Endothelial cell (in vitro differentiated cells): ENCODE measurements at places on chromosomes 11 and 22.

DNA sequence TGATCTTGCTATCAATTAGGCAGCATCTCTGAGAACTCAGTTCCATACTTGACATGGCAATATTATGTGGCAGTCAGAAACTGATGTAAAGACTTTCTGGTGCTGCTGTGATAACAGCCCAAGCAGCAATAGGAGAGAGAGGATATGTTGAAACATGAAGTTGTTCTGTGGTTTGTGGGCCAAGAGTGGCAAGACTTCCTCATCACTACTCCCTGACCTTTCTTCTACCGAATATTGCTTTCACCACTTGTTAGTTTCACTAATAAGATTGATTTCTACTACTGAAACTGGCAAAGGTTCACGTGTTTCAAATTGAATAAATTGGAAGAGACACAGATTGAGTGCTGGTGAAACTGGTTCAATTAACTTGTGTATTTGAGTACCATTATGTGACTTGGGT is 852.6 kb upstream of the RAG2 start:
- no peak for DNase-seq

- DNase-seq: no peak
Observed at GRCh38 chr22:43567691-43568324, 156.0 kb downstream of the MPPED1 start.

DNA sequence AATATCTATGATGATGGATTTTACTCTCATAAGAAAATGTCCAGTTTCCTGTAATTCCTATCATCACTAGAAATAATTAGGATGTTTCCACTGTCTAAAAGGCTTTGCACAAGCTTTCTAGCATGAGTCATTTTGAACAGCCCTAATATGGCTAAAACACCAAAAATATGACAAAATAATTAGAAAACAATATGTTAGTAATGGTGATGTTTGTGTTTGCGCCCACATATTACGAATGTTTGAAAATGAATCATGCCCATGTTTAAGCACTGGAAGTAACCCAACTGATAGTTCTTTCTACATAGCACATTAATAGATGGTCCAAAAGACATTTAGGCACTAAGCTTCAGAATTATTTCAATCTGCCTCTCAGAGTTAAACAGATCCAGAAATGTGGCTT is 96.0 kb downstream of the TRPC6 start:
- no peak for DNase-seq

DNA sequence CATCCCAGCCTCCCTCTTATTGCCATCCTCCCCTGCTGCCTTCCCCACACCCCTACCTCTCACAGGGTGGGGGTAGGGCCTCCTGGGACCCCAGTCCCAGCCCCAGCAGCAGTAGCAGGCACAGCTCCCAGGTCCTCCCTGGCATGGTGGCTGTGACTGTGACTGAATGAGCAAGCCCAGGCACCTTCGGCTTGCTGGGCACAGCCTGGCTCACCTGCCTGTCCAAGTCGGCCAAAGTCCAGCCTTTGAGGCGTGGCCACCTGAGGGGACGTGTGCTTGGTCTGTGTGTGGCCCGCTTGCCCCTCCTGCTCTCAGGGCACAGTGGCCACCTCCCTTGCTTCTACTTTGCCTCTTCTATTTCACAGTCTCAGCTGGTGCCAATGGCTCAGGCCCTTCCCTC is at the start of gene TREH:
Gene TREH (minus strand): TSS at position 168 of the 400 bp plus-strand sequence. CDS start 23 bp downstream, at position 145.
- no peak for DNase-seq

GRCh38 chr11:11512090-11512489 is 109.7 kb downstream of the GALNT18 start:
- DNase-seq: no peak

DNA sequence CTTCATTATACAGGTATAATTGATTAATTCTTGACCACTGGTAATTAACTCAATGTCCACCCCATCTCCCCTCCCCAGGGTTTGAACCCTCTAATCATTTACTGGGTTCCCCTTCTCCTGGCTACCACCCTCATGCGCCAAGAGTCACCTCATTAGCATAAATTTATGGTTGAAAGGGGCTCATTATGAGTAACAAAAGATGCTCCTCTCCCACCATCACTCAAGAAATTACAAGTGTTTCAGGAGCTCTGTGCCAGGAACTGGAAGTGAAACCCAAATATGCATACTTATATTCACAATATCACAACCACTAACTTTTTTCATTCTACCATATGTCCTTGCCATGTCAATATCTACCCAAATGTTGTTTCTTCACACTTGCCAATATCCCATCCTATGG is 7.8 kb upstream of the STIP1 start:
- DNase-seq: no peak

- DNase-seq: peak; percentile 58
Observed at GRCh38 chr22:45268167-45268957, 16.4 kb upstream of the UPK3A start.

- no peak for DNase-seq
Observed at GRCh38 chr11:34475656-34476055, 36.9 kb downstream of the CAT start.

DNA sequence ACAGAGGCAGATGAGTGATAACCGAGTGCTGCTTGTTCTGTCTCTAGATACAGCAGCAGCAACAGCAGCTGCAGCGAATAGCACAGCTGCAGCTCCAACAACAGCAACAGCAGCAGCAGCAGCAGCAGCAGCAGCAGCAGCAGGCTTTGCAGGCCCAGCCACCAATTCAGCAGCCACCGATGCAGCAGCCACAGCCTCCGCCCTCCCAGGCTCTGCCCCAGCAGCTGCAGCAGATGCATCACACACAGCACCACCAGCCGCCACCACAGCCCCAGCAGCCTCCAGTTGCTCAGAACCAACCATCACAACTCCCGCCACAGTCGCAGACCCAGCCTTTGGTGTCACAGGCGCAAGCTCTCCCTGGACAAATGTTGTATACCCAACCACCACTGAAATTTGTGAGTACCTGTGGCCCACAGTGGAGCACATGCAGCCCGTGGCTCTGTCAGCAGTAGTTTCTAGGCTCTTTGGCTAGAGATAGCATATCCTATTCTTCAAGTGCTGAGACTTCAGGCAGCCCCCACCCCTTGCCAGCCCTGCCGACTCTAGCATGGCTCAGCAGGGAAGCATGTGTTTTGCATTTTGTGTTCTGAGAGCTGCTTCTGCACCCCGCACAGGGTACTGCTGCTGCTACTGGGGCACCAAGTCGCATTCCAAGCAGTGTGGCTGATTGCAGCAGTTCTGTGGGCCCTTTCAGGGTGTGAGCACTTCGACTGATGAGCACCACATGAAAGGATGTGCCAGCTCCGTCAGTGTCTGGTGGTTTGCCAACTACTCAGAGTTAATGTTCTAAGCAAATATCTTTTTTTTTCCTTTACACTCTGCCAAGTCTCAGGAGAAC is 59.2 kb downstream of the MED15 start:
- no peak for DNase-seq

- no peak for DNase-seq
Observed at GRCh38 chr22:20422271-20423007, 15.2 kb downstream of the SCARF2 start.

- DNase-seq: no peak
Observed at GRCh38 chr22:28810821-28811491, 10.6 kb upstream of the XBP1 start.

GRCh38 chr11:22347857-22348487 is 9.8 kb downstream of the SLC17A6 start:
- no peak for DNase-seq

- no peak for DNase-seq
Observed at GRCh38 chr11:131404010-131404409, 33.6 kb downstream of the NTM start.

DNA sequence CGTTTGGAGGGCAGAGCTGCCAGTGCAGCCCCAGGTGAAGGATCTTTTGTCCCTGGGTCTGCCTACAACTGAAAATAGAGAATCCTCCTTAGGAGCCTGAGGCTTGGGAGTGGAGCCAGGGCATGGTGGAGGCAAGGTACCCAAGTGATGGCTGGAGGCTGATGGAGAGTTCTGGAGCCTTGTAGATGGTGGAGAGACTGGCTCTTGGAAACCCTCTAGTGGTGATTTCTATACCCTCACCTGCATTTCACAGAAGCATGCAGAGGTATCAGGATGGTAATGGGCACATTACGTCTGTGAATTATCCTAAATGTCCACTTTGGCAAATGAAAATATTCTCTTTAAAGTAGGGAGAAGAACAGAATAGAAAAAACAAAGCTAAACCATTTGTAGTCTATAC is 44.4 kb downstream of the INSC start:
- DNase-seq: peak; percentile 27

GRCh38 chr11:64372802-64373597 is 14.0 kb downstream of the RPS6KA4 start:
- DNase-seq: no peak

- DNase-seq: no peak
Observed at GRCh38 chr11:72681226-72682153, 7.3 kb upstream of the PDE2A start.

DNA sequence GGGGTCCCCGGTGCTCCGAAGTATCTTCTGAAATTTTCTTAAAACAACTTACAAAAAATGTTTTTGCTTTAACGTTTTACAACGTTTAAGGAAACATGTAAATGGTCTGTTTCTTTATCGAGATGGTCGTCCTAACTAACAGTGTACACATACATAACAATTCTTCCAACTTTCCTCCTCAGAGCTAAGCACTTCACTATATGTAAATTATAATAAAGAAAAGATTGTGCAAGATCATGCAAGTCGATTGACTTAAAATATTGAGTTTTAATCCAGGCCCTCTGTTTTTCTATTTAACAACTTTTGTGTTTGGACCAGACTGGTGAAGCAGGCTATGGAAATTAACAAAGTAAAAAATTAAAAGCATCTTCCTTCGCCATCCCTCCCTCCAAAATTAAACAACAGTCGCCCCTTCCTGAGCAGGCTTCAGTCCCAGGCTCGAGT is 4.9 kb downstream of the ALX4 start:
- DNase-seq: no peak

GRCh38 chr11:64743591-64744543 is at the start of gene RASGRP2:
Gene RASGRP2 (minus strand): TSS chr11:64744142. CDS start chr11:64742866, 1,276 bp downstream.
- DNase-seq: peak; percentile 90

DNA sequence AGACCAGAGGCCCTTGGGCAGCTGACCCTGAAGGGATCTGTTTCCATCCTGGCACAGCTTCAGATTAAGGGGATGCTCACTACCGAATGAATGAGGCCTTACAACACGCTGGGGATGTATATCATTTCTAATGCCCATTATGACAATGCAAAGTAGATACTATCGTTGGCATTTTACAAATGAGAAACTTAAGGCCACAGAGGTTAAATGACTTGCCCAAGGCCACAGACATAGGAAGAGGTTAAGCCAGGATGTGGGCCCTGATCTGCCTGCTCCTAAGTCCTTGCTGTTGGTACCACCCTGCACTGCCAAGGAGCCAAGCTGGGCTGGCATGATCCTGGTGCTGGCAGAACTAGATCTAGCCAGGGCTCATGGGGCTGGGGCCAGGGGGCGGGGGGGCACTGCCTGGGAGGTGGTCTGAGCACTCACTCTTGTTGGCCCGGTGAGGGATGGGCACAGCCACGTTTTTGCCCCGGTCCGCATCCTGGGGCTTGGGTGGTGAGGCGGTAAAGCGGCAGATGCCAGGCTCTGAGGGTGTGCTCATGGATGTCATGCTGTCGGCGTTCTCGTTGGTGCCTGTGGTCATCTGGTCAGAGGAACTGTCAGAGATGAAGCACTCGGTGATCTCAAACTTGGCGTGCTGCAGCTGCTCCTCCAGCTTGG is 102.8 kb downstream of the CEP164 start:
- DNase-seq: no peak
